Erythroblast (primary cell): ENCODE measurements at places on chromosomes 3 and 15.

GRCh38 chr3:100403362-100404249 lies 2.3 kb downstream of the LNP1 start:
- DNase-seq: peak; percentile 18

GRCh38 chr15:82130248-82130647 lies 84.4 kb upstream of the MEX3B start:
- no peak for DNase-seq

DNA sequence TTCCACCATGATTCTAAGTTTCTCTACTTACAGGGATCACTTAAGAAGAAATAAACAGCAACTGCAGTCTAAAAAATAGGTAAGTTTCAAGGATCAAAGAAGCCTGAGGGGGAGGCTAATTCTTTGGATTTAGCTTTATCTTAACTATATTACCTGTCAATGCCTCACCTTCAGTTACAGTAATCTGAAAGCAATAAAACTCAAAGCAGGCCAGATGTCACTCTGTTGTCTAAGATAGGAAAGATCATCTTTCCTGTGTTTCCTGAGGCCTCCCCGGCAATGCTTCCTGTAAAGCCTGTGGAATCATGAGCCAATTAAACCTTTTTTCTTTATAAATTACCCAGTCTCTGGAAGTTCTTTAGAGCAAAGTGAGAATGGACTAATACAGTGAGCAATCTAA lies 60.2 kb downstream of the NPTN start:
- DNase-seq: no peak

GRCh38 chr15:67914537-67915460 lies 75.0 kb upstream of the RNU6-1 start:
- no peak for DNase-seq

DNA sequence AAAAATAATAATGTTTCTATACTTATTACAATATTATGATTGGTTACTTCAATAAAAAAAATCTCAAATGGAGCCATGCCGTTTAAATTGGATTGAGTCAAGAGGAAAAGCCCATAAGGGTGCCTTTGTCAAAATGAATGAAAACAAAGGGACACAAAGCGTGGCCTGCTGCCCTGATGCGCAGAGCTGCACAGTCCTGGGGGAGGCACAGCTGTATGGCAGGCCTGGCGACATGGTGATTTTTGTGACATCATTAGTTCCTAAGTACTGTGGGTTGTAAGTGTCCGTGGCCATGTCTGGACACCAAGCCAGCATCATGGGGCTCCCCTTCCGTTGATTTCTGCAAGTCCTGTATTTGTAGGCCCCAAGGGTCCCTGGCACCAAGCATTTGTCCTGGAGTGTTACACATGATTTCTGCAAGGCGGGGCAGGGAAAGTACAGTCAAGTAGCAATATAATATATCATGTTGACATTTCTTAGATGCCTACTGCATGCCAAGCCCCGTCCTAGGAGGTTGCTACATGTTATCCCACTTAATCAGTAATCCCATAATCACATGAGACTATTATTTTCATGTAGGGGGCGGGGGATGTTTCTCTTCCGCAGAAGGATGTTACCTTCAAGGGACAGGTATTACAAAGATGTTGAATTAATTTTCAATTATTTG lies 59.7 kb downstream of the GHSR start:
- DNase-seq: no peak

- no peak for DNase-seq
Measured at GRCh38 chr3:146380046-146380445, 89.3 kb downstream of the PLSCR2 start.

- DNase-seq: no peak
Measured at GRCh38 chr15:88810446-88810845, 7.2 kb downstream of the ACAN start.

GRCh38 chr3:124115279-124115678 lies 123.4 kb upstream of the ROPN1 start:
- DNase-seq: no peak

GRCh38 chr15:64843991-64844390 lies 2.3 kb downstream of the PLEKHO2 start:
- no peak for DNase-seq

- no peak for DNase-seq
Measured at GRCh38 chr3:37574177-37574943, 287.3 kb upstream of the CTDSPL start.

GRCh38 chr15:48855501-48856440 lies 22.2 kb upstream of the EID1 start:
- DNase-seq: peak; percentile 46

DNA sequence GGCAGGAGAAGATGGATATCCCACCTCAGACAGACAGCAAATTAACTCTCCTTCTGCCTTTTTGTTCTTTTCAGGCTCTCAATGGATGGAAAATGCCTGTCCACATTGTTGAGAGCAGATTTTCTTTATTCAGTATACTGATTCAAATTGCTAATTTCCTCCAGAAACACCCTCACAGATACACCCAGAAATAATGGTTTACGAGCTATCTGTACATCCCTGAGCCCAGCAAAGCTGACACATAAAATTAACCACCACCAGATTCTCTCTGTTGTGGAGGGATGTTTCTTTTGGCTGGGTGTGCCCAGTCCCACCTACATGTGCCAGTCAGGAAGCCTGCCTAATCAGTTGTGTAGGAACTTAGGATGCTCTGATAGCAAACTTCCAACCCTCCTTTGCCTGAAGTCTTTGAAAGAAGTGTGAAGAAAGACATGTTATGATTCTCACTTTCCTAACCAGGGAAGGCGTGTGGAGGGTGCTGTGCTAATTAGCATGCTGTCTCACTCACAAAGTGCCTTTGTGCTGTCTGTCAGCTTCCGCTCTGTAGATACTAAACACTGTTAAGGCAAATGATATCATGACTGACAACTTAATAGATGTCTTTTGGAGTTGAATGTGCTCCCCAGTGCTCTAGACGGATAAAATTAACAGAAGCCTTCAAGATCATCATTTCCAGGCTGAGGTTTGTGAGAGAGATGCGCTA lies 208.5 kb downstream of the CLSTN2 start:
- no peak for DNase-seq

GRCh38 chr3:178971614-178972013 lies 100.0 kb downstream of the ZMAT3 start:
- peak; percentile 60 for DNase-seq

DNA sequence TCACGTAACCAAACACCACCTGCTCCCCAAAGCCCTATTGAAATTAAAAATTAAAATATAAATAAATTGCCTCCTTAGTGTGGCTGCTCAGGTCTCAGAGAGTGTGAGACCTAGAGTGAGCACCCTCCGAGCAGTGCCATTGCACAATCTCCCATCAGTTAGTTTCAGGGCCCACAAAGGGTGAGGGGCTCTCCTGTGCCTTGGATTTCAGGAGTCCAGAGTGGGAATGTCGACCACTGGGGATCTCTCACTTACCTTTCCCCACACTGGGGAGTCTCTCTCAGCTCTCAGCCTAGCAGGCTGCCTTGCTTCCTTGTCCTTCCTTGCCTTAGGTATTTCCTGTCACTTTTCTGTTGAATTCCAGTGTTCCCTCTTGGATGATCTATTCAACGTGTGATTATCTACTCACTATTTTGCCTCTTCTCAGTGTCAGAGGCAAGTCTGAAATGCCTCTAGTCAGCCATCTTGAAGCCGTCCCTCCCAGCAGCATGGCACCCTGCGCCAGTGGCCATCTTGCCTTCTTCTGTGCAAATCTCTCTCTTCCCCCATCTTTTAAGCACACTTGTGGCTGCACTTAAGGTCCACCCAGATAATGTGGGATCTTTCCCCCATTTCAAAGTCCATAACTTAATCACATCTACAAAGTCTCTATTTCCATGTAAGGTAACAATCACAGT lies 119.3 kb downstream of the LRRK1 start:
- DNase-seq: no peak

- DNase-seq: no peak
Measured at GRCh38 chr3:184730924-184731323, 19.1 kb upstream of the MAGEF1 start.

- DNase-seq: no peak
Measured at GRCh38 chr3:3739330-3740060, 59.7 kb upstream of the LRRN1 start.

GRCh38 chr3:65438612-65439011 lies 600.1 kb downstream of the MAGI1 start:
- DNase-seq: no peak

GRCh38 chr3:55244247-55244646 lies 242.9 kb downstream of the WNT5A start:
- DNase-seq: no peak

DNA sequence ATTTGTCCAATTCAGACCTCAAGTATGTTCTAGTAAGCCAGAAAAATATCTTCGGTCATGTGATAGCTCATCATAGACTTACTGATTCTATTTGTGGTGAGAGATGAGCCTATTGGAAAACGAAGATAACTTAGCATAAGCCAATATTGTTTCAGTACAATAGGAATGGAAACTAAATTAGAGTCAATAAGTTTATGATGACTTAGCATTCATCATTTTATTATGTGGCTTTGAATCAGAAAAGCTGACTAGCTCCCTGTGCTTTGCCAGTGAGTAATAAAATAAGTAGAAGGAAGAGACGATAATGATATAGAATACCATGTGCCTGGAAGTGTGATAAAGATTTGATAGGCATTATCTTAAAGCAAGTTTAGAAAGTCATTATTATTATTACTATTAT lies 605.6 kb downstream of the AGBL1 start:
- no peak for DNase-seq

- DNase-seq: no peak
Measured at GRCh38 chr3:4730719-4731118, 237.6 kb downstream of the ITPR1 start.

DNA sequence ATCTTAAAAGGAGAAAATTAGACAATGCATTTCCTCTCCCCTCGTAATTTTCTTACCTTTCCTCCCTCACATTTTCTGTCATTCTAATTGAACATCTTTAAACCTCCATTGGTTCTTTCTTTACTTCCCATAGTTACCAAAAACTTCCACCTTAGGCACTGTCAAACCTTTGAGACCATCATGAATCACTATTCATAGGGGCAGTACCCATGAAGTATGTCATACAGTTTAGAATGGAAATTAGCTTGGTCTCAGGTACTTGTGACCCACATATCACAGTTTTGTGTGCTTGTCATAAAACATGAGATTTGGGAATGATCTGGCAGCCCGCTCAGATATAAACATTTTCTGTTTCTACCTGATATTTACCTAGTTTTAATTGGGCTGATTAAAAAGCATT lies 50.1 kb downstream of the KCNMB3 start:
- no peak for DNase-seq

GRCh38 chr15:25860885-25861866 lies 2.0 kb downstream of the ATP10A start:
- no peak for DNase-seq

GRCh38 chr15:40412095-40412759 lies 6.6 kb downstream of the IVD start:
- DNase-seq: no peak

GRCh38 chr3:160707187-160707794 lies 30.3 kb downstream of the ARL14 start:
- peak; percentile 64 for DNase-seq

- no peak for DNase-seq
Measured at GRCh38 chr3:141261472-141262307, 30.1 kb downstream of the PXYLP1 start.

DNA sequence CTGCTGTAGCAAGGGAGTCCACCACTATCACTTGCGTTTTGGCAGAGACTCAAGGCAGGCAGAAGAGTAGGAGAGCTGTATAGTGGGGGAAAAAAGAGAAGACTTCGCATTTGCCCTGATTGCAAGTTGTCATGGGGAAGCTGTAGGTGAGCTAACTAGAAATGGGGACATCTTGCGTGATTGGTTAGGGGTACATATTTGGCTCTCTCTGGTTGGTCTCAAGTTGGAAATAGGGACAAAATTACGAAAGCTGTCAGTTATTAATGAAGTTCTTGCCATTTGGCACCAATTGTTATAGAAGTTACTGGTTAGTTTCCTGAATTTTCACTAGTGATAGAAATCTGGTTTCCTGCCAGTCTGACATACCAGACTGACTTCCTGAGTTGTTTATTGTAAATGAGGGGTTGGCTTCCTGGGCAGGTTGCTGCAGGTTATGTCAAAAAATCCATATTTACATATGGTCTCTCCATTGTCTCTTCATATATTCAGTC lies 8.2 kb upstream of the SENP7 start:
- DNase-seq: no peak

- no peak for DNase-seq
Measured at GRCh38 chr15:81562986-81563385, 189.0 kb upstream of the TMC3 start.

DNA sequence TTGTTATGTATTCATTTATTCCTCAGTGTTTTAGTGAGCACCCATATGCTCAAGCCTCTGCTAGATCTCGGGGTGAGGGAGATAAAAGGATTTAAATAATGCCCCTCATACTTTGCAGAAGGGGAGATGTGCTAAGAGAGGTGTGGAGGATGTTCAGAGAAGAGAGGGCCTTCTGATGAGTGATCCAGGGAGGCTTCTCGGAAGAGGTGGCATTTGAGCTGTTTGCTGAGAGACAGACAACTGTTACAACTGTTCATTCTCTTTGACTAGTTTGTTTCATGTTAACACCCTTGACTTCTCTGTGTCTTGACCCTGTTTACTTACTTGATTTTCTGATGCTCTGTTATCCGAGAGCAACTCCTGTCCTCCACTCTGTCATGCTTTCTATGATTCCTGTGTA lies 34.5 kb downstream of the MFSD1 start:
- no peak for DNase-seq

GRCh38 chr15:71252044-71252739 lies 136.9 kb downstream of the THSD4 start:
- DNase-seq: no peak

- peak; percentile 88 for DNase-seq
Measured at GRCh38 chr15:65856821-65857455, 12.4 kb upstream of the RAB11A start.

- no peak for DNase-seq
Measured at GRCh38 chr15:75059607-75060006, 36.2 kb downstream of the PPCDC start.

DNA sequence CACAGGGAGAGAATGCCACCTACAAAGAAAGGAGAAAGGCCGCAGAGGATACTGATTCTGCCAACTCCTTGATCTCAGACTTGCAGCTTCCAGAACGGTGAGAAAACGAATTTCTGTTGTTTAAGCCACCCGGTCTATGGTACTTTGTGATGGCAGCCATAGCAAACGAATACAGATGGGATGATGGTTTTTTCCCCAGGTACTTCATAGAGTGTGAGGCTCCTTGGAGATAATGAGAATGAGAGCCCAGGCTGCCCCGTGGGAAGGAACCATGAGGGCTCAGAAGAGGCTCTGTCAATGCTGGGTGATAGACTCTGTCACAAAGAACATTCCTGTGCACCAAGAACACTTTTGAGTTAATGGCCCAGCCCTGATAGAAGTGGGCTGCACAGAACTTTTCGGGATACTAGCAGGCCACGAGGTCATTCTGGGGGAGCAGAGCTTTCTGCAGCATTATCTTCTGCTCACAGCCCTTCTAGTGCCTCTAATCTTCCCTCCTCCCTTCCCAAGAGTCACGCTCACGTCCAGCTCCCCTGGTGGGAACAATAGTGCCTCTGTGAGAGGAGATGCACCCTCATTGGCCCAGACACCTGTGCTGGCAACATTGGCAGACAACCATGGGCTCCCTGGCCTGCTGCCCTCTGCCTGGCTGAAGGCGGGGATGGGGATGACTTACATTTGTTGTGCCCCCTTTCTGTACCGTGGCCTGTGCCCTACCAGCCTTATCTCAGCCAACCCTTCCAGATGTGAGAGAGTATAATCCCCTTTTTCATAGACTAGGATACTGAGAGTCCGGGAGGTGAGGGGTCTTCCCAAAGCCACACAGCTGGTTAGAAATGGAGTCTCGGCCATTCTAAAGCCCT lies 5.2 kb upstream of the RLBP1 start:
- DNase-seq: peak; percentile 61
